ENCODE measurements at places on chromosomes 4 and X.

GRCh38 chrX:140967036-140967435 is 35.4 kb upstream of the SPANXB1 start:
- no peak for DNase-seq

DNA sequence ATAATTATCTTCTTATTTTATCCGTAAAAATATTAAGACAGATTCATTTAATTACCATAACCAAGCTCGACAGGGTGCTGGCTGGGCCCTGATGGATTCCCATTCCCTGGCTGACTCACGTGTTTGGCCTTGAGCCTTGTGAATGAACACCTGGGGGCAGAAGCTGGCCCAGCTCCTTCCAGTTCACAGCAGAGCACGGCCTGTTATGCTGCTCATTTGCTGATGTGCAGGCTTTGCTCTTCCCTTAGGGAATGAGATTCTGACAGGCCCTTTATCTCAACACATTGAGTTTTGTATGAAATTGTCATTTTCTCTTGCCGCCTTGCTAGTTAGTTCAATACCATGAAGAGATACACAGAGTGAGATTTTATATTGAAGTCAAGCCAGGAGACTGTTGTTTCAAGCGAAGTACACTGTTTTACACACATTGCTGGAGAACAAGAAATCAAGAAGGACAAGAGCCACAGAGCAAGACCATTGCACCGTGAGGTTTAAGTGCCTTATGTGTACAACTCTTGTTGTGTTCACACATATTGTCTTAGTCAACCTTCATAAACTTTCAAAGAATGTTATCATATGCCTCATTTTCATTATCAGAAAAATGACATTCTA is 1583.3 kb downstream of the STIM2 start:
- no peak for DNase-seq

- DNase-seq = no peak
These were observed 97.1 kb downstream of the AFF1 start for GRCh38 chr4:87031920-87032319.

- DNase-seq = no peak
These were observed 90.6 kb downstream of the LRP2BP start for GRCh38 chr4:185304944-185305690.

- no peak for DNase-seq
These were observed 194.2 kb downstream of the RAPGEF2 start for GRCh38 chr4:159297091-159297490.

- no peak for DNase-seq
These were observed 36.0 kb upstream of the NSG1 start for GRCh38 chr4:4350909-4351308.

GRCh38 chrX:6930307-6930849 is 217.1 kb upstream of the STS start:
- DNase-seq = no peak

- no peak for DNase-seq
These were observed 151.9 kb upstream of the SLC7A11 start for GRCh38 chr4:138393886-138394610.

GRCh38 chrX:138018145-138018799 is 452.3 kb downstream of the ZIC3 start:
- no peak for DNase-seq

- peak; percentile 9 for DNase-seq
These were observed 33.8 kb downstream of the LONRF3 start for GRCh38 chrX:119008110-119008744.

DNA sequence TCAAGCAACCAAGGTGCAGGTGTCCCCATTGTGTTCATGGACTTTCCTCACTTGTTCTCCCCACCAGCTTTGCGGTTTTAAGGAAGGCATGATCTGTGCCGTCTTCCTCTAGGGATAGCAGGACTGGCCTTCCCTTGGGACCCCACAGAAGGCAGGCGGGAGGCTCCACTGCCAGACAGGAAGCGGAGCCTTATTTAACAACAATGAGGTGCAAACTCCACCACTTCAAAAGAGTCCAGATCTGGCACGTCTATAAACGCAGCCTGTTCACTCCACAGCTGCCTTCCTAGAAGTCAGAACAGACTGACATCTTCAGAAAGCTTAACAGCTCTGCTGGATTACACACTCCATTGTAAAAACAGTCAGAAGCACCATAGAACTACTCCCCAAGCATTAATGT is 1.7 kb upstream of the GPR143 start:
- no peak for DNase-seq

- no peak for DNase-seq
These were observed 62.2 kb downstream of the MFAP3L start for GRCh38 chr4:169963998-169964397.

DNA sequence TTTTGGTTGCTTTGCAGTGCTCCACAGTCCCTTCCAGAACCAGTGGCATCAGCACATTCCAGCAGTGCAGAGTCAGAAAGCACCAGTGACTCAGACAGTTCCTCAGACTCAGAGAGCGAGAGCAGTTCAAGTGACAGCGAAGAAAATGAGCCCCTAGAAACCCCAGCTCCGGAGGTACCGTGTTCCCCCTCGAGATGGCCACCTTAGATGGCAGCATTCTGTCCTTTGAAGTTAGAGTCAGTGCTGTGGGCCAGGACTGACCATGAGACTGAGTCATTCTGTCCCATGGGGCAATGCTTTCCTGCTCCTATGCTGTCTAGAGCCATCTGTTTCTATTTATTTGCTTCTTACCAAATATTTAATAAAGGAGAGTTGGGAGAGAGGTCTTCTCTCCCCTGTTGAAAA is 112.3 kb downstream of the KLHL8 start:
- no peak for DNase-seq

DNA sequence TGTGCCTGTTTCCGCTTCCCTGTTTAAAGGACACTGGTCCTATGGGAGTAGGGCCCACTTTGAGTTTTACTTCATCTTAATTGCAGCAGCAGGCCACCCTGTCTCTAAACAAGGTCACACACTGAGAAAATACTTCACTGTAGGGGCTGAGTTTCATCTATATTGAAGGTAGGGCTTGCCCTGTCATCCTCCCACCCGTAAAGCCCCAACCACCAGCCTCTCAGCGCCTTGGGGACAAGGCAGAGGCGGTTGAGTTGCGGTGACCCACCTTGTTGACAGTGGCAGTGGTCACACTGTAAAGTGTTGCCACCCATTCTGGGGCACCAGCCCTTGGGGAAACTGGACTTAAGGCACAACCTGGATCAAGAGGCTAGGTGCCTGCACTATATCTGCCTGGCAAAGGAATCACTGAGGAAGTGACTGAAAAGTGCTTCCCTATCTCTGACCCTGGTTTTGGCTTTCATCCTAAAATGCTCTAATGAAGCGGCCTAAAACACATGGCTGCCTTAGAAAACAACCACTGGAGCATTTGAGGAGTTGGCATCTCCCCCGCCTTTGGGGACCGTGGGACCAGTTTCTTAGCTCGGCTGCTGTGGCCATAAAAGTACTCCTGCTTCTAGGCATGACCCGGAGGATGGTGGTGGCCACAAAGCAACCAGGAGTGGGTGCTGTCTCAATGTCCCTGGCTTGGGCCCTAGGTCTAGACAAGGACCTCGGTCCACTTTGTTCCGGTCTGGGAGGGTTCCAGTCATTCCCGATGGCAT is 7.8 kb upstream of the WDR1 start:
- no peak for DNase-seq

DNA sequence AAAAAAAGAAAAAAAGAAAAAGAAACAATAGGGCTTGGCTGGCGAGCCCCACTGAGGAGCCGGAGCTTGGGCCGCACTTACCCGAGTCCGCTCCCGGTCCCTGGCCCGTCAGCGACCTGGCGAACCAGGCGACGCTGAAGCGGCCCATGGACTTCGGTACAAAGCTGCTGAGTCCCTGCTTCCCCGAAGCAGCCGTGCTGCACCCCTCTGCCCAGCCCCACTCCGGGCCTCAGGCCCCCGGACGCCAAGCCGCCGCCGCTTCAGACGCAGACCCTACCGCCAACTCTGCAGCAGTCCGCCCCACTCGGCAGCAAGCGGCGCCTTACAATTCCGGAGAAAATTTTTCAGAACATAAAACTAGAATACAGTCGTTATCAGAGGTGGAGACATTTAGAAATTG is 300.5 kb downstream of the OPHN1 start:
- no peak for DNase-seq

DNA sequence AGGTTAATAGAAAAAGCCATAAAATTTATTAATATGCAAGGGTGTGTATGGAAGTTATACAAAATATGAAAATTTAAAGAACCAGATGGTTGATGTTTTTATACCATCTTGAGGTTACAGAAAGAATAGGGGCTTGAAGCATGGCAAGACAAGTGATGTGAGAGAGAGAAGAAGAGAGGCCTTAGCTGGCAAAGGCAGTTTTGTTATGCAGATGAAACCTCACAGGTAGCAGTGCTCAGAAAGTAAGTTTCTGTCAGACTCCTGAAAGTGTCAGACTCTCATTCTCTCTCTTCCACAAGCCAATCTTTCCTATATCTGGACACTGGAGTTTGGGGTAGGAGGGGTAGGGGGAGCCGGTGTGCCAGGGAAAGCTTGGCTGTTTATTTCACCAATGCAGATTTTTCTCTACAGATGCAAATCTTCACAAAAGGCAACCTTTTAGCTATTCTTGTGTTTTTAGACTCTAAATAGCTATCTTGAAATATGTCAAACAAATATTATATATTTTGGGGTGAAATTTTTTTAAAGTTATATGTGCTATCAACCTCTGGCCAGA is 124.5 kb downstream of the CFAP299 start:
- DNase-seq = peak; percentile 7

- no peak for DNase-seq
These were observed 1066.9 kb upstream of the TENM3 start for GRCh38 chr4:181176306-181176705.

- DNase-seq = no peak
These were observed 23.2 kb upstream of the ANXA3 start for GRCh38 chr4:78528327-78528726.

GRCh38 chr4:118273642-118274041 is 79.2 kb downstream of the PRSS12 start:
- no peak for DNase-seq

- no peak for DNase-seq
These were observed 17.7 kb downstream of the FAM53A start for GRCh38 chr4:1666391-1666790.

- no peak for DNase-seq
These were observed 572.8 kb upstream of the FAM241A start for GRCh38 chr4:111572470-111572869.

GRCh38 chr4:186810613-186811150 is 87.0 kb upstream of the FAT1 start:
- DNase-seq = no peak

GRCh38 chrX:31993637-31994036 is 921.8 kb upstream of the FTHL17 start:
- no peak for DNase-seq

GRCh38 chrX:148771440-148771839 is 271.0 kb downstream of the AFF2 start:
- DNase-seq = no peak

DNA sequence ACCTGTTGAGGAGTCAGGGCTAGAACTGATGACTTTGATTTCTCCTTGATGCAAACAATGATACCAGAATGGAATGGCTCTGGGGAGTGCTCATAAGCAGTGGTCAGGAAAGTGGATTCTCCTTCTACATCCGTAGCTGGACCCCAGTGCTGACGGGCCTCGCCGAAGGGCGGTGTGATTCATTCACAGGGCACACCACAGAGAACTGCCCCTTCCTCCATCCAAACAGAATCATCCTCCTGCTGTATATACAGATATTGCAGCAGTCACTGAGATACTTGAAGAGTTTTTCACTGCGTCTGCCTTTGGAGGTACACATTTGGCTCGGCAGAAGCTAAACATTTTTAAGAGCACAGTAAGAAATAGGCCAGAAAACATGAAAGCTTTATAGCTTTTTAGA is 7.3 kb upstream of the DCTD start:
- DNase-seq = no peak

GRCh38 chr4:38577462-38577861 is 86.5 kb upstream of the KLF3 start:
- DNase-seq = no peak

- no peak for DNase-seq
These were observed 32.2 kb downstream of the TRMT44 start for GRCh38 chr4:8472689-8473197.

GRCh38 chrX:40068048-40068447 is 29.7 kb downstream of the BCOR start:
- no peak for DNase-seq

DNA sequence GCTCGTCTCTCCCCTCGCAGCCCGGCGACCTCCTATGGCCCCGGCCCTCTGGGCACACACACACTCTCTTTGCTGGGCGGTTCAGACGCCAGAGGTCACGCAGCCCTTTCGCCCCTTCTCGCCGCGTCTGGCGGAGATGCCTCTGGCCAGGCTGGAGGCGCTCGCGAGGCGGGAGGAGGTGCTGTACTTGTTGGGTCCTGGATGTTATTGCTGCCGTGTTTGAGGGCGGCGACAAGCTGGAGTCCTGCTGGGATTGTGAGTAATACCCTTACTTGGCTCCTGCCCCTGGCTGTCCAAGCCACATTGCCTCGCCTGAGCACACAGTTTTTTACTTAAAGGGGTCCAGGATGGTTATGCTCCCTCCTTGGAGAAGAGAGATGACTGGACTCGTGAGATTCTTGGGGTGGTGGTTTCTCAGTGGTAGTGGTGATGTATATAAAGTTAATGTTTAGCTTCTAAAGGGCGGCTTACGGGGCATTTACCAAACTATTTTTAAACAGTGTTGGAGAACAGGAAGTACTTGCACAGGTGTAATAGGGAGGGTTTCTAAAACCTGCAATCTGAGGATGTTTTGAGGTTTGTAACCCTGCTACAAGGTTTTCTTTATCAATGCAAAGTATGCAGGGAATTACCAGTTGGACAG is 572 bp downstream of the USP53 start:
- DNase-seq = peak; percentile 52

GRCh38 chrX:25166546-25166945 is 150.8 kb upstream of the ARX start:
- DNase-seq = no peak

DNA sequence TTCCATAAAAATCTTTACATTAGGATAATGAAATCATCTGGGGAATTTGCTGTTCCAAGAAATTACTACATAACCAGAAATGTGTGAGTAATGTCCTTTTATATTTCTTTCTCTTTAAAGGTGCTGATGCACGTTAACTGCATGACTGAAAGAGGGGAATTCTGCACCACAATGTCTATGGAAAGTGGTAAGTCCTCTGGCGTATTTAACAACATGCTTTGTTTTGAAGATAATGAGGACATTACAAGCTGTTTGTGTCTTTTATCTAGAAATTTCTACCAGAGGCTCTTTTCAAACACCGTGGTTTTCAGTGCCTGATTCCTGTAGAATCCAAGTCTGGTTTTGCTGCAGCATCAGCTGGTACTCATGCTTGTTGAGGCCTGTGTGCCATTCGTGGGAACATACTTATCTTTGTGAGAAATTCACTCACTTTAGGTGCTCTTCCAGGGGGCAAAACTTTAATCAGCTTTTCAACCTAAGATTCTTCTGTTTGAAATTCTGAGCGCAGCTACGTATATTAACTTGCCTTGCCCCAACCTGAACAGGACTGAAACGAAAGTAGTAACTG is 257.2 kb downstream of the PDHA2 start:
- DNase-seq = no peak

DNA sequence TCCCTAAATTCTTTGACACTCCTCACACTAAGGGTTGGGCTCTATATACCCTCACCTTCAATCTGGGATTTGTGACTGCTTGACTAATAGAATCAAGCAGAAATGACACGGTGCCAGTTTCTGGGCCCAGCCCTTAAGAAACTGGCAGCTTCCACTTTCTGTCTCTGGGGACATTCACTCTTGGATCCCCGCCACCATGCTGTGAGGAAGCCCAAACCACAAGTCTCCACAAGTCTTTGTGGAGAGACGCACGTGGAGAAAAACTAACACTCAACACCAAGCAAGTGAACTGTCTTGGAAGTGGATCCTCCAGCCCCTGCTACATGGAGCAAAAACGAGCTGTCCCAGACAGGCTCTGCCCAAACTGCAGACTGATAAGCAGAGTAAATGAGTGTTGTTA is 1.1 kb upstream of the EDNRA start:
- DNase-seq = no peak

Measured in activated effector memory CD4-positive, alpha-beta T cell treated with Interleukin-2 at 50 U/mL for 16 hours (primary cell).